ENCODE measurements at places on chromosomes 1 and 21.

DNA sequence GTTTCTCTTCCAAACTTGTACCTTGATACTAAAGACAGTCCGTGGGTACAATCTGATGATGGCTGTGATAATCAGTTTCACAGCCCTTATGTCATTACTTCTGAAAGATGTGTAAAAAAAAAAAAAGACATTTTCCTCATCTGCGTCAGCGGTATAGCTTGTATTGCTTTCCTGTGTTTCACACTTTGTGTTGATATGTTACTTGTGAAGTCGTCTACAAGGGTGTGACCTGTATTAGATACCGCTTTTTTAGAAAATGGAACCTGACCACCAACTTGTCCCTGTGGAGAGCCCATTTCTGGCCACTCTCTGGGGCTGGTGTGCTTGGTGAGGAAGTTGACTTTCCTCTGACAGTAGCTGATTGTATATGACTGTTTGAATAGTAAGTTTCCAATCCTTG, 50.5 kb downstream of the PEX14 start:
- no peak for DNase-seq

- DNase-seq = no peak
Observed at GRCh38 chr1:158864595-158864994, 33.4 kb downstream of the MNDA start.

DNA sequence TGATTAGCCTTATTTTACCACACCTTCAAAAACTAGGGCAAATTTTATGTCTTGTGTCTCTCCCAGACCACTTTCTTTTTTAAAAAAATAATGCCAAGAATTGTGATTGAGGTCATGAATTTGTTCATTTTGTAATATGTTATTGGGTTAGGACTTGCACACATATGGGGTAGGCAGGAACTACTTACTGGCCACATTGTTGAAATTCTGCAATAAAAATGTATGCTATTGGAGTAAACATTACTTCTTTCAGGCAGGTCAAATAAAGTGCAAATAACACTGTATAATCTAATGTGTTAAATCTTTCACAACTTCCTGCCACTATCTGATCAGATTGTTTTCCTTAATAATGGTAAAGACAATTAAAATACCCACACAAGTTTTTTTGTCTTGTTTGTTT, 166.6 kb upstream of the COL11A1 start:
- no peak for DNase-seq

DNA sequence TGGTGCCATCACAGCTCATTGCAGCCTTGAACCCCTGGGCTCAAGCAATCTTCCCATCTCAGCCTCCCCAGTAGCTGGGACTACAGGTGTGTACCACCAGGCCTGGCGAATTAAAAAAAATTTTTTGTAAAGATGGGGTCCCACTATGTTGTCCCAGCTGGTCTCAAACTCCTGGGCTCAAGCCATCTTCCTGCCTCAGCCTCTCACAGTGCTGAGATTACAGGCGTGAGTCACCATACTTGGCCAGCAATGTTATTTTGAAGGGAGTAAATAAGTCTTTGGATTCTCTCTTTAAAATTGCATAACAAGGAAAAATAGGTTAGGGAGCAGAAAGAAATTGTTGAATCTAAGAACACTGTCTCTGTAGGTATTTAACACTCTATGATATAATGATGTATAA, 111.3 kb downstream of the RPS6KC1 start:
- DNase-seq = no peak

GRCh38 chr1:87816646-87817045, 488.0 kb downstream of the LMO4 start:
- DNase-seq = no peak

DNA sequence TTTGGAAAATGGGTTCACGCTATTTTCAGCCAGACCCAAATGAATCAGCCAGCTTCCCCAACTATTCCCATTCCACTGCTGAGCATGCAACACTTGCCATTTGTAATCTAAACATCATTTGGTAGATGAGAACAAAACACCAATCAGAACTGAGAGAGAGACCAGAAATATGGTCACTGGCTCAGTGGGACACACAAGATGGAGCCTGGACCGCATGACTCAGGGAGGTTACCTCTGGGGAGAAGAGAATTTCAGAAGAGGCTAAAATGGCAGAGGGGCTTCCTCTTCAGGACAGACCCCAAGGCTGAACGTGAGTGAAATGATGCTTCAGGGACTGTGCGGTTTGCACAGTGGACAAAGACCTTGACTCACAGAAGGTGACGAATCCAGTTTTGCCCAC, 126.6 kb downstream of the URB2 start:
- no peak for DNase-seq

DNA sequence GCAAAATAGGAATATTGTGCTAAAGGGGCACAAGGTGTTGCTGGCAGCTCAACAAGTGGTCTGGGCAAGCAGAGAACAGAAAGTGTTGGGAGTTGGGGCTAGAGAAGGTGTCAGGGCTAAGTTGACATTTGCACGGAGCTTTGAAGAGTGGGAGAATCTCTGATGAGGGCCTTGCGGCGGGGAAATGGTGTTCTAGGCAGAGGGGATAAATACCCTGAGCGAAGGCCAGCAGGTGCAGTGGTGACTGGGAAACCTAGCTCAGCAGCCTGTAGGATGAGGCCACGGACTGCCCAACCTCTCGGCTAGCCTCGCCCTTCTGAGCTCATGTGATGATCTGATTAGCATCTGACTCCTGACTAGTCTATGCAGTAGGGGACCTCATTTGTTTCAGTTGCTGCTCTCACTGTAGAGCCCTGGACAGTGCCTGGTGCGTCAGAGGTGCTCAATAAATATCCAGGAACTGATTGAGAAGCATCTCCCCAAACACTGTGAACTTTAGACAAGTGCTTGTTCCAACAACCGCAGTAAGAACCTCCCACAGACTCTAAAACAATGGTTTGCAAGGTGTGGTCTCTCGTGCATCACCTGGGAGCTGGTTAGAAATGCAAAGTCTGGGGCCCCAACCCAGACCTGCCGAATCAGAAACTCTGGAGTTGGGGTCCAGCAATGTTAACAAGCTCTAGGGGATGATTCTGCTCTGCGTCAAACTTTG, 1.0 kb upstream of the FOXO6 start:
- DNase-seq = no peak

GRCh38 chr1:2463396-2463795, 12.7 kb upstream of the PLCH2 start:
- no peak for DNase-seq

GRCh38 chr1:33519240-33519884, 46.9 kb downstream of the ZSCAN20 start:
- no peak for DNase-seq

- DNase-seq = no peak
Observed at GRCh38 chr1:203567596-203567995, 59.0 kb upstream of the ATP2B4 start.

DNA sequence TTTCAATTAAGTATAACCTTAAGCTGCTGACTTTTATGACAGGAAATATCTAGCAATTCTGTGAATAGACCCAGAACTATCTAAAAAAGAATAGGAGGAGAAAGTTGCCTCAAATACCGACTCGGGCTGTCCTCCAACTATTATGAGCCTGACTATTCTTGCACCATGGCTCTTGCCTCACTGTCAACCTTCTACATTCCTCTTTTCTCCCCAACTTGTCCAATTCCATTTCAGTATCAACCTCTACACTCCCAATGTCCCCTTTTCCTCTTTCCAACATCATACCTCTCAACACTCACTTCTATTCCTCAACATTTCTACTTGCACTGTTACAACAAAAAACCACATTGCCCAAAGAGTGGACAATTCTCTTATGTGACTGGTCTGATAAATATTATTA, 2.3 kb downstream of the ZZZ3 start:
- no peak for DNase-seq

DNA sequence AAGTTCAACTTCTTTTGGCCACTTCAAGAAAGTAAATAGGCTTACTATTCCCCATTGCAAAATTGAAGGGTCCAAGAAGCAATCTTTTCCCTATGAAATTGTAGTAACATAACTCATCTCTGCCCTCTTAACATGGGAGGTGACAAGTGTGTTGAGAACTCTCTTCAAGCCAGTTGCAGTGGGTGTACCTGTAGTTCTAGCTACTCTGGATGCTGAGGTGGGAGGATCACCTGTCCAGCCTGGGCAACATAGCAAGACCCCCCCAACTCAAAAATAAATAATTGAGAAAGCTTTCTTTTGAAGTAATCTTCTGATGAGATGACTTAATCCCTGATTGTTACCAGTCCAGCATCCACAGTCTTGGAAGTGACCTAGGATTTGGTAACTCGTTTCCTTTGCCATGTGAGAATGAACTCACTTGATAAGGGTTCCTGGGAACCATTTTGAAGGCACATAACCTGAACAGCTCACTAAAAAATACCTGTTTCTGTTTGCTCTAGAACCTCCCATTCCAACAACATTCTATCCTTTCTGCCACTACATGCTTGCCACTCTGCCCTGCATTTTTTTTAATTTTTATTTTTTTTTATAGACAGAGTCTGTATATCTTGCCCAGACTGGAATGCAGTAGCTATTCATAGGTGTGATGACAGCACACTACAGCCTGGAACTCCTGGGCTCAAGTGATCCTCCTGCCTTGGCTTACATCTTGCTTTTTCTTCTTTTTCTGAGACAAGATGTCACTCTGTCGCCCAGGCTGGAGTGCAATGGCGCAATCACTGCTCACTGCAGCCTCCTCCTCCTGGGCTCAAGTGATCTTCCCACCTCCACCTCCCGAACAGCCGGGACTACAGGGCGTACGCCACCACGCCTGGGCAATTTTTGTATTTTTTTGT, 1.4 kb upstream of the IPO9 start:
- no peak for DNase-seq

DNA sequence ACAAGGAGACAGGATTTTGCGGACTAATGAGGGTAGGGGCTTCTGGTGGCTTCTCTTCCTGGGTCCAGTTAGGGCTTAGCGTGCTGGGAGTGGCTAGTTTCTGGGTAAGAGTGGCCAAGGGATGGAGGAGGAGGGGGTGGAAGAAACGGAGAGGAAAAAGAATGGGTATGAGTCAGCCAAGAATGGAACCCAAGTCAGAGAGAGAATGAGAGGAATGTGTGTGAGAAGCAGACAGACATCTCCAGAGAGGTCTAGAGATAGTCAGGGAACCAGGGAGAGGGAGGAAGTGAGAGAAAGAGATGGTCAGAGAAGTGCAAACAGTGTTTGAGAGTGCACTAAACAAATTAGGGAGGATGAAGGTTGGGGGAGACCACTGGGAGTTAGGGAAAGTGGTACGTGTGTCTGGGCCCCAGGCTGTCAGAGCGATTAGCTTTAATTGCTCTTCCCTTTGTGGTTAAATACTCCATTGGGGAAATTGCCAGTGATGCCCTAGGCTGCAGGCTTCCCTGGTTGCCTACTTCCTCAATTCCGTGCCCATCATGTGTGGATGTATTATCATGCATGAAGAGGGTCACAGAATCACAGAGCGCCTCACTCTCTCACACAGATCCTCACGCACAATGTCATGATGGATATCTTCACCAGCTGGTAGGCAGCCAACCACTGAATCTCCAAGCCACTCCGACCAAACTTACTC, 1.4 kb downstream of the PEA15 start:
- no peak for DNase-seq

DNA sequence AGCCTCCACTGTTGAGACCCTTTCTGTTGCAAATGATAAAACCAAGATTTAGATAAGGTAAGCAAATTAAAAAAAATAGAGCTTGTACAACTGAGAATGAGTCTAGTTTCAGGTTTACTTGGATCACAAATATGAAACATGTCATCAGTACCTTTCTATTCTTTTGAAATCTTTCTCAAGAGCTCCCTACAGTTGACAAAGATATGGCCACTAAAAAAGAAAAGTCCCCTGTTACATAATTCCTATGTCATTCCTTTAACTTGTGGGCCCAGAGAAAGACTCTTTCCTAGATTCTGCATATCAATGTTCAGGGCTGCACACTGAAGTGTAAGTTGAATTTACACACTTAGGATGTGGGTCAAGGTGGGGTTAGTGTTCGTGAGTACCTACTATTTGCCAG, 168.1 kb downstream of the PLA2G4A start:
- no peak for DNase-seq

DNA sequence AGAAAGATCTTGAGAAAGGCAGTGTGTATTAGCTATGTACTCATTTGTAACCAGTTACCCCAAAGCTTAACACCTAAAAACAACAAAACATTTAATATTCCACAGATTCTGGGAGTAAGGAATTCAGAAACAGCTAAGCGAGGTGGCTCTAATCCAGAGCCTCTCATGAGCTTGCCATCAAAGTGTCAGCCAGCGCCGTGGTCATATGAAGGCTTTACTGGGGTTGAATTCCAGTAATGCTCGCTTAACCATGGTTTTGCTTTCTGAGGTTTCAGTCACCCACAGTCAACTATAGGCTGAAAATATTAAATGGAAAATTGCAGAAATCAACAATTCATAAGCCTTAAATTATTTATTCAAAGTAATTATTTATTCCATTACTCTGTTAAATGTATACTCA, 101.8 kb downstream of the CLIC6 start:
- DNase-seq = no peak

DNA sequence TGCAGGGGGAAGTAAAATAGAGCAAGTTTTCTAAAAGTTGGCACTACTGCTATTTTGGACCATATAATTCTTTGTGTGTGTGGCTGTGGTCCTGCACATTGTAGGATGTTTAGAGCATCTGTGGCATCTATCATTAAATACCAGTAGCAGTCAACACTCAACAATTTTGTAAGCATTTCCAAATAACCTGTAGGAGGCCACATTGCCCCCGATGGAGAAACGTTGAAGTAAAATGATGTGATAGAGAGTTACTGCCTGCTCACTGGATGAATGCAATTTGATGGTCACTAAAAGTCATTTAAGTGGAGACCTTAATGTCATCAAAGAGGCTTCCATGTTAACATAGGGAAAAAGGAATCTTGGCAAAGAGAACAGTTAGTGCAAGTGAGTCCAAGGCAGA, 560.8 kb downstream of the NEGR1 start:
- DNase-seq = no peak

GRCh38 chr1:241356519-241357365, at the start of gene RGS7:
TSS of gene RGS7 (minus strand) at chr1:241357205.
- DNase-seq = no peak

GRCh38 chr1:165387505-165387904, 31.0 kb upstream of the LMX1A start:
- no peak for DNase-seq

DNA sequence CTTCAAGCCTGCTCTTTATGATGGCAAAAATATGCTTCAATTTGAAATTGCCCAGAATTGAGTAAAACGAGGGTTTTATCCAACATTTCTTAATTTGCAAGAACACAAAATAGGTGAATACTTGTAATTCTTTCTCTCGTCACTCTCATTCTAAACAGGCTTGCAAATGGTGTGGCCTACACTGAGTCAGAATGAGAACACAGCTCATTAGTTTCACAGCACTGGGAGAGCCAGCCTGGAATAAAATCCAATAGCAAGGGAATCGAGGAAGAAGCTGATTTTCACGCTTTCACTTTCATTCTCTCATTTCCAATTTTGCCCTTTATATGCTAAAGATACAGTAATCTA, 537.5 kb downstream of the LTN1 start:
- no peak for DNase-seq

Data from T-helper 1 cell (primary cell).